IMR-90 (cell line): ENCODE measurements at places on chromosomes 16 and 17. TPM values are rescaled to one million over a fixed set of nuclear protein-coding genes. Genes with fewer than 3 reads are reported as not detected.

Gene DPEP3
- not detected in 2 replicates for total RNA-seq

Gene RHBDL3
- 0.18 and 0.28 TPM in 2 replicates for total RNA-seq

Gene ZSCAN10
- not detected in 2 replicates for total RNA-seq

Gene LITAFD
- total RNA-seq, result not detected in 2 replicates

Gene CHRNE
- under 0.01 TPM in 2 replicates for total RNA-seq

DNA sequence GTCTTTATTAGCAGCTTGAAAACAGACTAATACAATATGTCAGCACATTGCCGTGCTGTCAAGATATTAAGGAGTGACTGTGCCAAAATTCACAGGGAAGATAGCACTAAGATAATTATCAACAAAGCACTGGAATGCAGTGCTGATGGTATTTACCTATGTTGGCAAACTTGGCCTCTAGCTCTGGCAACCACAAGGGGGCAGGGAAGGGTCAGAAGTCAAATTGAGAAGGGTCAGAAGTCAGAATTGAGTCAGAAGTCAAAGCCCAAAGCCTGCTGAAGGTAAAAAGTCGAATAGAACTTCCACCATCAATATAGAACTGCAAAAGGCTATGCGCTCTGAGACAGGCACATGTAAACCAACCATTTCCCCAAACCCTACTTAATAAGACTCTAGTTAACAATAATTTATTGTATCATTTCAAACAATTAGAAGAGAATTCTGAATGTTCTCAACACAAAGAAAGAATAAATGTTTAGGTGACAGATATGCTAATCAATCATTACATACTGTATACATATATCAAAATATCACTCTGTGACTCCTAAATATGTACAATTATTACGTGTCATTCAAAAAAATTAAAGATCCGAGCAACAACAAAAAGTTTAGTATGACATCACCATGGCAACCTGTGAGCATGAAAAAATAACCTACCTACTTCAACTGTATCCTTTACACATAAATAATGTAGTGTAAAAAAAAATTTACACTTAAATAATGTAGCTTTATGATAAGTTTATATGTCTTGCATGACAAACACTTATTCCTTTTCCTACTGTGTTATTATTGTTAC lies 916.1 kb downstream of the KCNJ2 start:
- no peaks in the 10 kb centered on the region for H3K36me3 ChIP-seq
- no peak overlapping the region for H3K4me3 ChIP-seq
- H3K27me3 ChIP-seq, result no peaks in the 10 kb centered on the region
- no peaks in the 10 kb centered on the region for H3K4me1 ChIP-seq

- H3K4me1 ChIP-seq, result peaks cover 48% of the 10 kb centered on the region
- no peak overlapping the region for H3K27ac ChIP-seq
- no peak overlapping the region for H3K4me3 ChIP-seq
- H3K27me3 ChIP-seq, result no peaks in the 10 kb centered on the region
- DNase-seq, result no peak
- H3K36me3 ChIP-seq, result no peaks in the 10 kb centered on the region
Observed at GRCh38 chr17:17938388-17939107, 33.7 kb downstream of the TOM1L2 start.

DNA sequence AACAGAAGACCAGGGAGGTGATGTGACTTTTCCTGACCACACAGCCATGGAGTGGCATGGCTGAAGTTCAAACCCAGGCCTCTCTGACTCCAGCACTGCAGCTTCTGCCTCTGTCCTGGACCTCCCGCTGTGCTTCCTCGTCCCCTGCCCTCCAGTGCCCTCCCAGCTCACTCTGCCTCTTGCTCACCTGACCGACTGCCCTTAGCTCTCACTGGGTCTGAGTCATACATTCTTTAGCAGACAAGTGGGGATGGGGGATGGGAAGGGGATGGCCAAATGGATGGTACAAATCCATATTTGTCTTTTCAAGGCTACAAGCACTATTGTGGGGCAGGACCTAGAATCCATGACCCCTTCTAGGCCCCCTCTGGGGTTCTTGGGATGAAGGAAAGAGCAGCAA lies 33.0 kb downstream of the PITPNM3 start:
- no peak overlapping the region for H3K4me3 ChIP-seq
- peaks cover 2% of the 10 kb centered on the region; the same call in 1 of the 2 replicates for H3K4me1 ChIP-seq
- no peak overlapping the region for H3K27ac ChIP-seq
- H3K27me3 ChIP-seq, result no peaks in the 10 kb centered on the region
- peak; percentile 26 for DNase-seq

GRCh38 chr16:88526906-88527185 lies 43.4 kb upstream of the ZC3H18 start:
- peaks cover 4% of the 10 kb centered on the region; the same call in 1 of the 2 replicates for H3K36me3 ChIP-seq
- no peak overlapping the region for H3K27ac ChIP-seq
- no peak overlapping the region for H3K4me3 ChIP-seq

GRCh38 chr17:74541176-74542111 lies 4.5 kb downstream of the CD300C start:
- H3K36me3 ChIP-seq, result no peaks in the 10 kb centered on the region
- H3K4me3 ChIP-seq, result no peak overlapping the region
- no peaks in the 10 kb centered on the region for H3K27me3 ChIP-seq
- no peak overlapping the region for H3K27ac ChIP-seq
- no peak for DNase-seq

DNA sequence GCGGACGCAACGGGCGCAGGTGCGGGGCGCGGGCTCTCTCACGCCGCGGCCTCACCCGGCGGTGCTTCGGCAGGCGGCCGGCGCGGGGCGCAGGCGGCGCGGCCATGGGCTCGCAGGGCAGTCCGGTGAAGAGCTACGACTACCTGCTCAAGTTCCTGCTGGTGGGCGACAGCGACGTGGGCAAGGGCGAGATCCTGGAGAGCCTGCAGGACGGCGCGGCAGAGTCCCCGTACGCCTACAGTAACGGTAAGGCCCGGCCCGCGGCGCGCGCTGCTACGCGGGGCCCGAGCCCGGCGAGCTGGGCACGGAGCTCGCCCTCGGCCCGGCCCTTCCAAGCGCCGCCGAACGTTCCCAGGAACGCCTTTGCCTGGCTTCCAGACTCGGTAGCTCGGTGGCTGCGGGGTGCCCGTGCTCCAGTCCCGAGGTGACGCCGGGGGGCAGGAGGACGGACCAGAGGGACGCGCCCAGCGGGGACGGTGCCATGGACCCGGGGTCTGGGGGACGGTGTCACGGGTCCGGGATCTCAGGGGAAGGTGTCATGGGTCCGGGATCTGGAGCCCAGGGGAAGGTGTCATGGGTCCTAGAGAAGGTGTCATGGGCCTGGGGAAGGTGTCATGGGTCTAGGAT lies 435 bp downstream of the RAB40C start:
- H3K36me3 ChIP-seq, result 0 out of 2 replicates have a peak, but pooled peaks cover 2% of the 10 kb centered on the region
- H3K27me3 ChIP-seq, result no peaks in the 10 kb centered on the region
- peaks cover 18% of the 10 kb centered on the region for H3K4me1 ChIP-seq
- DNase-seq, result peak; percentile 47
- peak overlapping the region; percentile 98 for H3K4me3 ChIP-seq

GRCh38 chr17:76870377-76870714 lies 2.1 kb downstream of the MGAT5B start:
- H3K4me3 ChIP-seq, result no peak overlapping the region
- peak; percentile 12 for DNase-seq
- peaks cover 14% of the 10 kb centered on the region for H3K27me3 ChIP-seq
- no peaks in the 10 kb centered on the region for H3K36me3 ChIP-seq
- H3K4me1 ChIP-seq, result peaks cover 31% of the 10 kb centered on the region
- H3K27ac ChIP-seq, result no peak overlapping the region

DNA sequence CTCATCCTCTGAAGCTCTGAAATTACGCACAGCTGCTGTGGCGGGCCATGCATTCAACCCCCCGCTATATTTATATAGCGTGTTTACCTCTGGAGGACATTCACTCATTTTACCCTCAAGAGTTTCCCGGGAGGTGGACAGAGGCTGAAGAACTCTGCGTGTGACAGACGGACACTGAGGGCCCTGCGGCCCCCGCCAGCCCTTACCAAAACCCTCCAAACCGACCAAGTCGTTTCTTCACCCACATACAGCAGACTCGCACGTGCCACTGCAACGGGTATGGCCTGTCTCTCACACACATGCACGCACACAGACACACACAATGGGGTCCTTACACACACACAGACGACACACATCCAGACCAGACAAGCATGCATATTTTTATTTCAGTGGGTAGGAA lies 216.4 kb upstream of the FOXF1 start:
- DNase-seq, result no peak
- peak overlapping the region; percentile 56 for H3K27ac ChIP-seq
- no peaks in the 10 kb centered on the region for H3K27me3 ChIP-seq
- H3K36me3 ChIP-seq, result no peaks in the 10 kb centered on the region
- H3K4me1 ChIP-seq, result peaks cover 46% of the 10 kb centered on the region

GRCh38 chr17:40443196-40443987 lies at the start of gene IGFBP4:
Gene IGFBP4, plus strand, starts transcription at chr17:40443450. Its CDS starts 286 bp downstream, at chr17:40443736.
- H3K27ac ChIP-seq, result peak within 1 kb of the TSS; percentile 80
- H3K4me1 ChIP-seq, result peaks cover 20% of the 10 kb centered on the region
- peaks cover 30% of the 10 kb centered on the region for H3K36me3 ChIP-seq
- no peaks in the 10 kb centered on the region for H3K27me3 ChIP-seq

GRCh38 chr17:17913695-17914332 lies 58.4 kb downstream of the TOM1L2 start:
- no peaks in the 10 kb centered on the region for H3K36me3 ChIP-seq
- peaks cover 7% of the 10 kb centered on the region for H3K4me1 ChIP-seq
- peak; percentile 90 for DNase-seq
- no peak overlapping the region for H3K4me3 ChIP-seq
- H3K27me3 ChIP-seq, result no peaks in the 10 kb centered on the region
